Pulmonary artery endothelial cell (primary cell): ENCODE measurements at places on chromosomes 6 and 20. TPM values are rescaled to one million over a fixed set of nuclear protein-coding genes. Genes with fewer than 3 reads are reported as not detected.

DNA sequence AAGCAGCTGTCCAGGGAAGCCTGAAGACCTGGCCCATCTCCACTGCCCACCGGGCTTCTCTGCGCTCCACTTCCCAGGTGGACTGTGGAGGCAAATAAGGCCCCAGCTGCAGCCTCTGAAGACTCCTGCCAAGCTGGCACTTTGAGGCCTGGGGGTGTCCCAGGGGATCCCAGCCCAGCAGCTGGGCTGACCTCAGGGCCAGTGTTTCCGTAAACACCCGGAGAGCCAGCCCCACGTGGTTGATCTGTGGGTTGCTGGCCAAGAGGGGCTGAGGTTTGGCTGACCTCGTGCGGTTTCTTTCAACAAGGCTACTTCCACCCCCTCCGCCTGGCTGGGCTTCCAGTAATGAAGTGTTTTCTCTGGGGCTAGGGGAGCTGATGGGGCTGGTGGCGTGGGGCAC is 12.4 kb upstream of the CCN5 start:
- peak; percentile 78 for DNase-seq

GRCh38 chr6:74969591-74970267 is 236.1 kb downstream of the COL12A1 start:
- DNase-seq: no peak

GRCh38 chr6:133376743-133377142 is 135.6 kb downstream of the EYA4 start:
- no peak for DNase-seq

GRCh38 chr6:138099832-138100231 is 7.4 kb downstream of the PERP start:
- no peak for DNase-seq

GRCh38 chr6:97701801-97702200 is 418.8 kb upstream of the MMS22L start:
- DNase-seq: no peak

- no peak for DNase-seq
These were observed 1.6 kb downstream of the PPARD start for GRCh38 chr6:35343835-35344550.

- no peak for DNase-seq
These were observed 10.7 kb upstream of the UQCC2 start for GRCh38 chr6:33722103-33722623.

DNA sequence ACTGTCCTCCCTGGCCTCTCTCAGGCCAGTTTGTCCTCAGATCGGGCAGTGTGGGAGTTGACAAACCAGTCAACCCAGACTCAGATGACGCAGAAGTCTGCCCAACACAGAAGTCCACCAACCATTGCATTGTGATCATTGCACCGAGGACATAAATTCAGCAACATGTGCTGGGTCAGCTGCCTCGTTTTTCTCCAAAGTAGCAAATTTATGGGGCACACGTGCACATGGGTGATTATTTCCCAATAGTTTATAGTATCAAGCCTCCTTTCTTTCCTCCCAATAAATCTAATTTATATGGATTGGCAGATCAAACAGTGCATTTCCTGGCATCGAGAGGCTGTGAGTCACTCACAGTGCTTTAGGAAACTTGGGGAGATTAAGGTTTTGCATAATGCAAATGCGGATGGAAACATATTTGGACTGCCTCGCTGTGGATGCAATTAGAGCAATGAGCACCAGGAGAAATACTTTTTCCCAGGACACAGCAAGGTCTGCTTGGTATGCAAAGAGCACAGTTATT is 413.7 kb upstream of the SULF2 start:
- DNase-seq: no peak

DNA sequence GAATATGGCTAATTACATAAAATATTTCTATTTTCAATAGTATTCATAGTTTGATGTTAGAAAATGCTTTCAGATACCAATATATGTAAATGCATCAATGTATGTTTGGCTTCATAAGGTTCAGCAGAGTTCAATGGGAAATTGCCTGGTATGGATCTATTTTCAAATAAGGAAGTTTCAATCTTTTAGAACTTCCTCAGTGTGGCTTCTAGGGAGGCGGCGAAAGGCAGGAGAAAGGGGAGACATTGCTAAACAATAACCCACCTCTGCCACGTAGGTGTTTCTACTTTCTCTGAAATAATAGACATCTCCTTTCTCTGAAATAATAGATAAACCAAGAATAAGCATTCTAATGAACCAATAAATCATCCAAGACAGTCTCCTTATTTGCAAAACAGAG is 237.7 kb upstream of the RAB32 start:
- no peak for DNase-seq

DNA sequence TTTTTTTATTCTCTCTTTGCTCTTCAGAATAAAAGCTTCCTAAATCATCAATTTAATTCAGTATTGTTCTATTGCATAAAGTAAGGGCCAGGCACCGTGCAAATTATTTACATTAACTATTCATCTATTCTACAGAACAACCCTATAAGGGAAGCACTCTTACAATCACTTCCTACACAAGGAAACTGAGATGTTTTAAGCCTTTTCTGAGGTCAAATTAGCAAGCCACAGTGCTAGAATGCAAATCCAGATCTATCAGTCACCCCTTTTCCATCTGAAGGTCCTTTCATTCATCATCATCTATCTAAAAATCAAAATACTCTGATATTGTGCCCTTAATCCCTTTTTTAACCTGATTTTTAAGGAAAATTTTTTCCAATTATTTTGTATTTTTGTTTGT is 31.2 kb downstream of the FRK start:
- DNase-seq: no peak

The TSPO2 gene
- not detected in 2 replicates for total RNA-seq

The SLC35F1 gene
- not detected in 2 replicates for total RNA-seq

The MOG gene
- not detected in 2 replicates for total RNA-seq

The MMP24 gene
- total RNA-seq: 0.33 and 0.78 TPM in 2 replicates

The ZNF391 gene
- total RNA-seq: 0.20 and 0.71 TPM in 2 replicates
